Kidney tubule cell (primary cell): ENCODE measurements at places on chromosomes 2 and 18.
A peak's percentile ranks its signal among the peaks of the same experiment; 100 is the strongest.

GRCh38 chr2:152394326-152394725 is 59.4 kb downstream of the FMNL2 start:
- DNase-seq, result no peak

DNA sequence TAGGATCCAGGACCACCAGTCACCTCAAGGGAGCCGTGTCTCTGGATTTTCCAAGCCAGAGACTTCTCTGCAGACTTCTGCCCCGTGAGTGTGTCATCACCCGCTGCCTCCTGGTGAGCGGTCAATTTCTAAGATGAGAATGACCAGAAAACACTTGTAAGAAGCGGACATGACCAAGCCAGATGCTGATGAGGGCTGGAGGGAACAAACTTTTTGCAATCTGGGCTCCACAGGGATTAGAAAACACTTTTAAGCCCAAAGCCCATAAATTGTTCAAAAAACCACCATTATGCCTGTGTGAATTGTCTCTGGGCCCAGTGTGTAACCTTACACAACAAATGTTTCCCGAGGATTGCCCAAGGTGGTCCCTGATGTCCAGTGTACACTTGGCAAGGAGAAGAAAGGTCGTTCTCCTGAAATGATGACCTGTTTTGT is 5.3 kb upstream of the NPPC start:
- no peak for DNase-seq

DNA sequence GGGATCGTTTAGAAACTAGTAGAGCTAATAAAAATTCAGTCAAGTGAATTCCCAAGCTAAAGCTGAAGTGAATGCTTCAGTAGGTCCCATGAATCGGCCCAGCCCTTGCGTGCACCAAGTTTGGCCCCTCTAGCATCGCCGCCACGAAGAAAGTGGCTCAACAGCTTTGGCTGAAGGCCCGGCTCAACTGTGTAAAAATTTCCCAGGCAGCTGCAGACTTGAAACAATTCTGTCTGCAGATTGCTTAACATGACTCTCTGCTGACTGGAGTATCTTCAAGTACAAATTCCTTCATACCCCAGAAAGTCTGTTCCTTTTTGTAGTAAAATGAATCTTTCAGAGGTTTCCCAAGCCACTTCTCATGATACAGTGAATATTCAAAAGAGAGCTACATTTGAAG is 32.7 kb downstream of the ALMS1 start:
- DNase-seq, result peak; percentile 42

- DNase-seq, result no peak
Measured at GRCh38 chr2:237508361-237508760, 21.3 kb downstream of the MLPH start.

DNA sequence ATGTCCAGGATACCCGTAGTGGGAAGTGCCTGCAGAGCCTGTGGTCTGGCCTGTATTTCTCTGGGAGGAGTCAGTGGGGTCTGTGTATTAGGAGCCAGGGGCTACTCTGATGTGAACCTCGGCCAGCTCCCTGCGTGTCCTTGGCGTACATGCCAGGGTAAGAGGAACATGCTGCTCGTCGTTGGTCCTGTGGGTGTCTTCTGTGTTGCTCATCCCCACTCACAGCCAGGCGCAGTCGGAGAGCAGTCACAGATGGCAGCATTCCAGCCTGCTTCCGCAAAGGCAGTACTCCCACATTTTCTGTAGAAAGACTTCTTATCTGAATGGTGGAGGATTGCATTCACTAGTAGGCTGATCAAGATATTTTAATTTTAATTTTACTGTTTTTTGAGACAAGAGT is 84.9 kb downstream of the DGKD start:
- DNase-seq, result no peak

GRCh38 chr2:20352230-20352578 is 1.6 kb upstream of the PUM2 start:
- DNase-seq, result no peak
